ENCODE measurements at places on chromosomes 16 and 17.

- no peak for DNase-seq
These were observed 11.3 kb downstream of the PRSS22 start for GRCh38 chr16:2846511-2847310.

DNA sequence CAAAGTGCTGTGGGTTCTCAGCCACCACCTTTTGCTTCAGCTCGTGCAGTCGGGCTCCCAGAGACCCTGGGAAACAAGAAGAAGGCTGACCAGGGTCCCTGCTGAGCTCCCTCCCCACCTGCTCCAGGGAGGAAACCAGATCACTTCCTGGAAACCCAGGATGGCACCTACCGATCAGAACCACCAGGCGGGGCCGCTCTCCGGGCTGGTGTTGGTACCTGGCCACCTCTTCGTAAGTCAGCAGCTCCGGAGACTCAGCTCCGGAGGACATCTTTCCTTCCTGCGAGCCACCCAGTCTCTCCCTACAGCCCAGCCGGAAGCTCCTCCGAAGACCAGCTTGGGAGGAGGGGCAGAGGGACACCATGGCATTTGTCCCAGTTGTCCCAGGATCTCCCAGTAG, 18.9 kb downstream of the MPP3 start:
- DNase-seq: no peak

DNA sequence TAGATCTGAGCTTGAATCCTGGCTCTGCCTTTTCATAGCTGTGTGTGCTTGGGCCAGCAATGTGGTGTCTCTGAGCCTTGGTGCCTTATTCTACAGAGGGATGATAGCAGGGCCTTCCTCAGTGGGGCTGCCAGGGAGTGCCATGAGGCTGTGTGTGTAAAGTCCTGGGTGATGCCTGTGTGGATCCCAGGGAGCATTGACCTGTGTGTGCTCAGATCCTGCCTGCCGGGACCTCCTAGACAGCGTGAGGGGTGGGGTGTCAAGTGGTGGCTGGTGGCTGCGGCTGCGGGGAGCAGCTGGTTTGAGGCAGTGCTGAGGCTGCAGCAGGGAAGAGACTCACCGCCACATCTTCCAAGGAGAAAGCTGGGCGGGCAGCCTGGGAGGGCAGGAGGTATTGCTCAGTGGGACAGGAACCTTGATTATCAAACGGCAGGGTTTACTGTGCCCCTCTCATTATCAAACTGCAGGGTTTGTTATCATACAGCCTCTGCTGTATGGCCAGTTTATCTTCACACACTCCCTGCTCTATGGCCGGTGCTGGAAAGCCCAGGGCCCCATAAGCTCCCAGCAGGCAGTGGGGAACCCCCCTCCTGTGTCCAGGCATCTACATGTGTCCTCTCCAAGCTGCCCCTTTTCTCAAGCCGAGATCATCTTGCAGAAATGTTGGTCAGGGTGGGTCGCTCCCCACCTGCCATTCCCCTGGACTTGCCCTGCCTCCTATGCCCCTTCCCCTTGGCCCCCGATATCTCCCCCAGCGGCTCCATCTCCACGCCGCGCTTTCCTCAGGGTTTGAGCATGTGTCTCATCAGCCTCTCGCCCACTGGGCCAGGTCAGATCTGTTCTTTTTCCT, 3.1 kb upstream of the ADCY7 start:
- DNase-seq: no peak

DNA sequence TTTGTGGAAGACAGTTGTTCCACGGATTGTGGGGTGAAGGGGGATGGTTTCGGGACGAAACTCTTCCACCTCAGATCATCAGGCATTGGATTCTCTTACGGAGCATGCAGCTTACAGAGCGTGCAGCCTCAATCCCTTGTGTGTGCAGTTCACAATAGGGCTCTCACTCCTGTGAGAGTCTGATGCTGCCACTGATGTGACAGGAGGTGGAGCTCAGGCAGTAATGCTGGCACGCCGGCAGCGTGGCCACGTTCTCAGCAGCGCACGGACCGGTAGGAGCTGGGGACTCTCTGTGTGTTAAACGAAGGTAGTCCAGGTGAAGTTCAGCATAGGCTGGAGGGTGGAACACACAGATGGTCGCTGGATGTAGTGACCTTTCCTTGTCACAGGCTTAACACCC, 37.8 kb downstream of the SEC14L1 start:
- no peak for DNase-seq

DNA sequence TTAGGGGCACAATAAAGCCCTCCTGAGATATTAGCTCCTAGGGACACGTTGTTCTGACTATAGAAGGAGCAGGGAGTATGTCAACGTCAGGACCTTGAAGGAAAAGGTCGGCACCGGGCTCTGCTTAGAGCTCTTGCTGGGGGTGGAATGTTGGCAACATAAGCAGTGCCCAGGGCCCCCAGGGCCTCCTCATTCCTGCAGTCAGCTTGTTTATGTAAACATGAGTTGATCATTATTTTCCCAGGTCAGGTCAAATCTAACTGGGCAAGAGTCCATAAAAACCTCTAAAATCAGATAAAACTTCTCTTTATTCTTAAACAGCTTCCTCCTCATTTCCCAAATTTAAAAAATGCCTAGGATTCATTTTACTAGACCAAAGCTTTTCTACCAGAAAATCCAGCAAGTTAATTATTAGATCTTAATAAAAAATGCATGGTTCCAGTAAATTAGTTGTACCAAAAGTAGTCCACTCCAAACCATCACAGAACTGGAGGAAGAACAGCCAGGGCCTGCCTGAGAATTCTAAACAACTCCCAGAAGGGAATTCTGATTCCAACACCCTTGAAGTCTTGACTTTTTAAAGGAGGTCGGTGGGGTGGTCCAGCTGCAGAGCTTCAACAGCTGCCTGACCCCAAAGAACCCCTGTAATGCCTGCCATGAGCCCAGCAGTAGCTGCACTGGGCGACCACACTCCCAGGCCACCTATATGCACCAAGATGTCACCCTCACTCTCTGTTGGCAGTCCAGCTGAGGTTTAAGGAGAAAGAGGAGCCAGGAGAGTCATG, 54.3 kb downstream of the AMFR start:
- DNase-seq: no peak

GRCh38 chr16:57091200-57091974, 996 bp upstream of the CPNE2 start:
- DNase-seq: no peak

DNA sequence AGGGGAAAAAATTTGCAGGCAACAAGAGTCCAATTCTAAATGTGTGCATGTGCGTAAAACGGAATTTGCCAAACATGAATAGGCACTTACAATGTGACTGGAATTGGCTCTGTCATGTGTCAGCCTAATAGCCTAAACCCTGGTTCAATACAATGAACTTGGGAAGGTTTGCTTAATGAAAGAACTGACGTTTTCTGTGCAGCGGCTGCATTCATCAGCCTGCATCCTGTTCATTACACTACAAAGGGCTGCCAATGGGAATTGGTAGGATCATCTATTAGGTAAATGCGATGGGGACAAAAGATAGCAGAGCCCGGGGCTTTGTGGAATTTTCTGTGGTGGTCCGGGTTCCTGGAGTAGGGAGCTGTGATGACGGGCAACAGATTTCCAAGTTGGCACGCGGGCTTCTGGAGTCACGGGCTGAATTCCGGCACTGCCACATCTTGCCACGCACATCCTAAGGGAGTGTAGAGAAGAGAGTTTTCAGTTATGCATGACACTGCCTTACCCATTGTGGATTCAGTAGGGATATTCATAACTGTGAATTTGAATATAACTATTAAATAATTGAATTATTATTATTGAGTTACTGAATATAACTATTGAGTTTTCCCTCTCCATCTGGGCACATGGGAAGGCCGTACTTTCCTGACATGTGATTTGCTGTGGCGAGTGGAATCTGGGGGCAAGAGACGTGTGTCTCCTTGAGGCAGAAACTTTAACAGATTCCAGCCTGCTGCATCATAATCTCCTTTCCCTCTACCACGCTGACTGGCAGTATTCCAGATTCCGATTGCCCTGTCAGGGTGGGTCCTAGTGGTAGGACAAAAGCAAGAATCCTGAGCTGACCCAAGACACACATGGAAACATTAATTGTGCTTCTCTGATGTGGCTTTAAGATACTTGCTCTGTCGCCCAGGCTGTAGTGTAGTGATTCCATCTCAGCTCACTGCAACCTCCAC, 565.6 kb downstream of the WWOX start:
- no peak for DNase-seq

DNA sequence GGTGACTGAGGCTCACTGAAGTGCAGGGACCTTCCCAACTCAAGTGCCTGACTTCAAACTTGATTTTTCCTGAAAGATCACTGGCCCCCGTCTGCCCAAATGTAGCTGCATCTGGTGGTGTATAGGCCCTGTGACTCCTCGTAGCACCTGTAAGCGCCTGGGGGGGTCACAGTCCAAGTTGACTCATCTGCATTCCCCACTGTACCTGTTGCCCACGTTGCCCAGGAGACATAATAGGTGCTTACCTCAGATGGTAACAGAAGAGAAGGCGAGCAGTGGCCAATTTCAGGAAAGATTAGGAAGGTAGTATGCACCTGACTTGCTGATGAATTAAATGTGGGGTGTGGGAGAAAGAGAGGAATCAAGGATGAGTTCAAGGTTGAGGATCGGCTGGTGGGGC, 44.1 kb upstream of the EMP2 start:
- no peak for DNase-seq

DNA sequence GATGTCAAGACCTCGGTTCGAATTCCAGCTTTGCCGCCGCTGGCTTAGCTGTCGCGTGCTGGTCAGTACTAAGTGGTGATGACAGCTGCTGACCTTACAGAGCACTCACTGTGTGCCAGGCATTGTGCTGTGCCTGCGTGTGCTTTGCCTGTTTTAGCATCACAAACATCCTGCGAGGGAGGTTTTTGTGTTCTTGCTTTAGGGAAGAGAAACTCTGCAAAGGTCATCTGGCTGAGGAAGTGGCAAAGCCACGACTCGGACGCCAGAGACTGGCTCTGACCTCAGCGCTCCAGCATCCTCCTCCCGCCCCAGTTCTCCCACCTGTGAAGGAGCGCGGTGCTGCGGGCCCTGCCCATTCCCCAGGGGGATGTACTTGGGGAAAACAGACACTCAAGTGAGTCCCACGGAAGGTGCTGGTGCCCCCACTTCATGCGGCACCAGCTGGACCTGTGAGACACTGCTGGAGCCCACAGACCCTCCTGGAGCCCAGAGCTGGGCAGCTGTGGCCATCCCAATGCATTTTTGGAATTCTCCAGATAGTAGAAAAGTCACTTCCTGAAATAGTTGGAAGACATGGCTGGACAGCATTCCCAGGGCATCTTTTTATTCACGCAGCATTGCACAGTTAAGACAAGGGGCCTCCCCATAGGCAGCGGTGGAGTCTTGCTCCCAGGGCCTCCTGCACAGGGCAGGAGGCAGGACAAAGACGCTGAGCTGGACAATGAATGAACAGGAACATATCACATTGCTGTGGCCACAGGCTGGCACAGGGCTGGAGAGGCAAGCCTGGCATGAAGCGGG, 20.0 kb upstream of the HERPUD1 start:
- no peak for DNase-seq

DNA sequence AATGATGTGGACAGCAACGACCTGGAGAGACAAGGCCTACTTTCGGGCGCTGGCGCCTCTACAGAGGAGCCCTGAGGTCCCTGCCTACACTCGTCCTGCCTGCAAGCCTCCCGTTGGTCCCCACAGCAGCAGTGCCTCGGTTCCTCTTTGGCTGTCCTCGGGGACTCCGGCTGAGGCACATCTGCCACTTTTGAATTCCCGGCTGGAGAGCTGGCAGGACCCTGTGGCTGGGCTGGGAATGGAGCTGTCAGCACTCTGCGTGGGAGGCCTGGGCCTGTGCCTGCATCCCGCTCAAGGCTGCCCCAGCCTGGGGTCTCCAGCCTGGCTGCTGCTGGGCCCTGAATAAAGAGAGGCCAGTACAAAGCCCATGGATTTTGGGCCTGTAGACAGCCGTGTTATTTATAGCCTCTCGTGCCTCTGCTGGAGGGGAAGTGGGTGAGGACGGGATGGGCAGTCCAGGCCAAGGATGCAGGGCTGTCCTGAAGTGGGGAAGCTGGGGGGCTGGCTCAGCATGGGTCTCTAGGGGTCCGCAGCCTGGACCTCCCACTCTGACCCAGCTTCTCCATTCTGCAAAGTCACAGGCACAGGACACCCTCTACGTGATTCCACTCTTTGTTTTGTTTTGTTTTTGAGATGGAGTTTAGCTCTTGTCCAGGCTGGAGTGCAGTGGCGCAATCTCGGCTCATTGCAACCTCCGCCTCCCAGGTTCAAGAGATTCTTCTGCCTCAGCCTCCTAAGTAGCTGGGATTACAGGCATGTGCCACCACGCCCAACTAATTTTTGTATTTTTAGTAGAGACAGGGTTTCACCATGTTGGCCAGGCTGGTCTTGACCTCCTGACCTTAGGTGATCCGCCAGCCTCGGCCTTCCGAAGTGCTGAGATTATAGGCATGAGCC, 10.6 kb upstream of the SPNS2 start:
- no peak for DNase-seq

GRCh38 chr16:19833176-19833575, 51.5 kb downstream of the GPRC5B start:
- DNase-seq: no peak

DNA sequence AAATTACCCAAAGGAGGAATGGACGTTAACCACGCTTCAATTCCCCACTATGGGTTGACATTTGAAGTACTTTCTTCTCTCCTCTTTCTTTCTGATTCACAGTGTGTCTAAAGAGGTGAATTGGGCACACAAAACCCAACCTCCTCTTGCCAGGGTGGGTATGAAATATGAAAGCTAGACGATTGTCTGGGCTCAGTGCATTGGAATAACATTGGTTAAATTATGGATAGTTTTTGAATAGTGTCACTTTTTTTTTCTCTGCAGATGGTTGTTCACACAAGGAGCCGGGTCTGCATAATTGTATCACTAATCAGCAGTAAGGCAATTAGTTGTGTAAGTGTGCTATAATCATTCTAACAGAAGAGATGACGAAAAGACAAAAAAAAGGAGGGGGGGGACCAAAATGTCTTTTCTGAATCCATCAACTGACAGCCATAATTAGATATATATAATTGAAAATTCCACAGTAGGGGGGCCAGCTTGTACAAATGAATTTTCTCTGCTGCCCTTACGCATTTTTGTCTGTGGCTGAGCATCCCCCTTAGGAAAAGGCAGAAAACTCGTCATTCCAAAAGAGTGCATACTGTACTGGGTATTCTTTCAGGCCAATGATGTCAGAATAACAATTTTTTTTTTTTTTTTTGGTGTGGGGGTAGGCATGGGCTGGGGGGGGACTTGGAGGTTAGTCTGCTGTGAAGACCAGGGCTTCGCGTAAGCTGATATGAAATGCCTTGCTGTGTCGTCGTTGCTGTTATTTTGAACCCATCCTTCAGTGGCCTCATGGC, 307.5 kb upstream of the SALL1 start:
- no peak for DNase-seq

Data from activated CD8-positive, alpha-beta memory T cell treated with anti-CD3 and anti-CD28 coated beads for 1 hour (primary cell).